ENCODE measurements at places on chromosomes 5 and 9. TPM values are rescaled to one million over a fixed set of nuclear protein-coding genes. Genes with fewer than 3 reads are reported as not detected.

Gene CCDC152
- total RNA-seq = 1.3 TPM

DNA sequence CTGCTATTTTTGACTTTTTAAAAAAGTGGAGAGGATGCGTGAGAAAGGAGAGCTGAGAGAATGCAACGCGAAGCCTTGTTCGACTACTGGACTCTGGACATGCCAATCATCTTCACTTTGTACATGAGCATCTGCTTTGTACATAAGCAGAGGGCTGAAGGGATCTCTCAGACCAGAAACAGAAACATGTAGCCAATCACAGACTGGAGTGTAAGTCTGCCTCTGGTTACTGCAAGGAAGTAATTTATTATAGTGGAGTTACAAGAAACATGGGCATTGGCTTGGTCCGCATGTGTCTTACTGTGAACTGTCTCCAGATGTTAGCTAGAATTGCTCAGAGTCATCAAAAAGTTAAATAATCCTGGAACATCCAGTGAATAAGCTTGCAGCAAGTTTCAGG is 190.0 kb upstream of the GRAMD2B start:
- no peak for DNase-seq

Gene SHOC1
- total RNA-seq = not detected

DNA sequence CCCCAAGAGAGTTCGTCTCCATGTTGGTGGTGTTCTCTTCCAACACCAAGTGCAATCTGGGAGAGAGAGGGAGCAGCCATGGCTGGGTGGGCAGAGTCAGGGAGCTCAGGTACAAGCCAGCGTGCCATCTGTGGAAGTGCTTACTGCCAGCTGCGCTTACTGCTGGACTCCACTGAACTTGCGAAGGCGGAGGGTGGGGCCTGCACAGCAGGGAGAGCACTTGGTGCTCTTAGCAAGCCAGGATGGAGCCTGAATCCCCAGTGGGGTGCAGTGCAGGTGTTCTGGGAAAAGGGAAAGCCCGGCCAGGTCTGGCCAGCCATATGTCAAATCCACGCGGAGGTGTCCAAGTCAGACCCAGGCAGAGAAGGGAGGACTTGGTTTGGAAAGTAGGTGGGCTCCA is 142.0 kb downstream of the FANCC start:
- DNase-seq = no peak

GRCh38 chr9:105834404-105834803 is 140.1 kb downstream of the TMEM38B start:
- DNase-seq = no peak

GRCh38 chr5:126428421-126428820 is 5.2 kb downstream of the GRAMD2B start:
- no peak for DNase-seq

Gene KIF24
- 1.3 TPM for total RNA-seq
